Ascending aorta (tissue), 2 donors: ENCODE measurements at places on chromosomes 1 and 21. TPM values are rescaled to one million over a fixed set of nuclear protein-coding genes. Genes with fewer than 3 reads are reported as not detected.

The SPSB1 gene
- total RNA-seq, result 64.9 TPM

The TMPRSS15 gene
- total RNA-seq, result not detected

The C1orf74 gene
- 0.11 TPM for total RNA-seq

The TRIM46 gene
- not detected for total RNA-seq

The RXRG gene
- total RNA-seq, result not detected

The GJA4 gene
- total RNA-seq, result 190 TPM

The CCDC190 gene
- 1.9 TPM for total RNA-seq

The TNFRSF14 gene
- total RNA-seq, result 141 TPM

The MTARC2 gene
- 23.7 TPM for total RNA-seq

The PRRX1 gene
- 123 TPM for total RNA-seq

The SYT2 gene
- not detected for total RNA-seq

The TMEM52 gene
- not detected for total RNA-seq

DNA sequence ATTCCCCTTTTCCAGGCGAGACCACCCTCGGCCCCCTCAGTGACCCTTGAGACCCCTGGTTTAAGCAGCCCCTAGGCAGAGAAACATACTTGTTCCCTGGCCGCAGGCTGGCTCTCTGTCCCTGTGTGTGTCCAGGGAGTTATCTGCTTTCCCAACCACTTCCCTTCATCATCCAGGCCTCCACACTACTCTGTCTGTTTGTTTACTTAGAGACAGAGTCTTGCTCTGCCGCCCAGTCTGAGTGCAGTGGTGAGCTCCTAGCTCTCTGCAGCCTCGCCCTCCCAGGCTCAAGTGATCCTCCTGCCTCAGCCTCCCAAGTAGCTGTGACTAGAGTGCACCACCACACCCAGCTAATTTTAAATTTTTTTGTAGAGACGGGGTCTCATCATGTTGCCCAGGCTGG is 5.8 kb upstream of the VWA1 start:
- DNase-seq, result no peak
- H3K36me3 ChIP-seq, result no peaks in the 10 kb centered on the region
- no peaks in the 10 kb centered on the region for H3K27me3 ChIP-seq
- peaks cover 19% of the 10 kb centered on the region for H3K4me1 ChIP-seq
- no peak overlapping the region for H3K4me3 ChIP-seq

- no peaks in the 10 kb centered on the region for H3K36me3 ChIP-seq
- H3K4me1 ChIP-seq, result no peaks in the 10 kb centered on the region
- no peak overlapping the region for H3K27ac ChIP-seq
- no peak for DNase-seq
These were observed 16.6 kb upstream of the ELOA start for GRCh38 chr1:23726686-23727085.

- no peak for DNase-seq
- H3K4me1 ChIP-seq, result peaks cover 40% of the 10 kb centered on the region
- H3K27ac ChIP-seq, result peak overlapping the region; percentile 68
These were observed 17.1 kb downstream of the BCAN start for GRCh38 chr1:156658945-156659574.

- no peaks in the 10 kb centered on the region for H3K4me1 ChIP-seq
- H3K36me3 ChIP-seq, result no peaks in the 10 kb centered on the region
- no peak overlapping the region for H3K27ac ChIP-seq
- H3K4me3 ChIP-seq, result no peak overlapping the region
These were observed 22.1 kb downstream of the SOX13 start for GRCh38 chr1:204094856-204095634.

DNA sequence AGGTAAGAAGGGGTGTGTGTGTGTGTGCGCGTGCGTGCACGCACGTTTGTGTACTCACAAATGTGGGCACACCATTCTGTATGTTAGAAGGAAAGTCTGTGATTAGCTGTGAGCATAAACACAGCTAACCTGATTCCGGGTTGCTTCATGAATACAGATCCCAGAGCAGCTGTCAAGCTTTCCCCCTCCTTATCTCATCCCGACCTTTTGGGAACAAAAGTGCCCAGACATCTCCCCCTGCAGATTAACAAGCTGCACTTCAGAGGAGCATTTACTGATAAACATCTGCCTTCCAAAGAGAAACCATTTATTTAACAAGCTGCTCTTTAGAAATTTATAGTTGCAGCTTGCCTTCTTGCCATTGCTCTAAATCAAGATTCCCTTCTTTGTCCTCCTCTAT is 97.0 kb downstream of the MT1HL1 start:
- no peaks in the 10 kb centered on the region for H3K4me1 ChIP-seq
- no peak overlapping the region for H3K27ac ChIP-seq
- H3K4me3 ChIP-seq, result no peak overlapping the region
- H3K36me3 ChIP-seq, result no peaks in the 10 kb centered on the region
- no peak for DNase-seq

GRCh38 chr1:91784616-91785015 is 101.3 kb downstream of the TGFBR3 start:
- H3K27me3 ChIP-seq, result no peaks in the 10 kb centered on the region
- no peaks in the 10 kb centered on the region for H3K36me3 ChIP-seq
- H3K4me1 ChIP-seq, result peaks cover 34% of the 10 kb centered on the region
- H3K27ac ChIP-seq, result peak overlapping the region; percentile 77
- peak; percentile 35 for DNase-seq

- no peaks in the 10 kb centered on the region for H3K36me3 ChIP-seq
- H3K27ac ChIP-seq, result no peak overlapping the region
- no peak for DNase-seq
- no peaks in the 10 kb centered on the region for H3K4me1 ChIP-seq
- H3K27me3 ChIP-seq, result peaks cover 4% of the 10 kb centered on the region
These were observed 1.0 kb downstream of the OR10K2 start for GRCh38 chr1:158425027-158425426.

- no peaks in the 10 kb centered on the region for H3K36me3 ChIP-seq
- no peak overlapping the region for H3K4me3 ChIP-seq
- no peaks in the 10 kb centered on the region for H3K27me3 ChIP-seq
- H3K4me1 ChIP-seq, result peaks cover 4% of the 10 kb centered on the region
- no peak for DNase-seq
These were observed 5.5 kb downstream of the PTPN7 start for GRCh38 chr1:202154766-202155477.

GRCh38 chr1:203401199-203401877 is 50.4 kb upstream of the FMOD start:
- H3K4me3 ChIP-seq, result no peak overlapping the region
- no peaks in the 10 kb centered on the region for H3K27me3 ChIP-seq
- peaks cover 24% of the 10 kb centered on the region for H3K4me1 ChIP-seq
- no peaks in the 10 kb centered on the region for H3K36me3 ChIP-seq
- H3K27ac ChIP-seq, result peak overlapping the region; percentile 97

DNA sequence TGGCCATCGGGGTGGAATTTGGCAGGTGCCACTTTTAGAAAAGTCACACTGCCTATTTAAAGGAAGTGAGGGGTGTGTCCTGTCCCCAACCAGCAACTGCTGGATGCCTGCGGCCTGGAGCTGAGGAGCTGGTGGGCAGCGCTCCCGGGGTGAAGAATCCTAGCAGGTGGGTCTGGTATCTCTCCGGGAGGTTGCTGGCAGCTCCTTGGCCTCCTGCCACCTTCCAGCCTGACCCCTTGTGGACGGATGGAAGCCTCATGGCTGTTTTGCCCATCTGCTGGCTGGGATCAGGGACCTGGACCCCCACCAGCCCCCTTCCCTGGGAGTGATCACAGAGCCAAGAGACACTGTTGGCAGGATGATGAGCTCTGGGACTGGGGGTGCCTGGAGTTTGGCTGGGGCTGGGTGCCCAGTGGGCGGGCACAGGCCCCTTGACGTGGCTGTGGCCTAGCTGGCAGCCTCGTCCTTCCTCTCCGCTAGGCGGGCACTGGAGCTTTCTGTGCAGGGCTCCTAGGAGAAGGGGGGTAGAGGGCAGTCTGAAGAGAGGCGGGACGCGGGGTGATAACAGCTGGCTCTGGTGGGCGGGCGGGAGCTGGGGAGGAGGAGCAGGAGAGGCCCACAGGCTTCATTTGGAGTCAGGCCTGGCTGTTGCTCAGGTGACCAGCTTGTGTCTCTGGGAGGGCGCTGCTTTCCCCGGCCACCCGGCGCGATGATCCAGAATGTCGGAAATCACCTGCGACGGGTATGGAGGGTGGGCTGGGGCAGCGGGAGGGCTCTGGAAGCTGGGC is at the start of gene ACOT11:
Gene ACOT11 (plus strand): TSS at position 628 of the 788 bp plus-strand sequence. CDS start 82 bp downstream, at position 710.
- H3K27ac ChIP-seq, result peak within 1 kb of the TSS; percentile 92
- H3K4me3 ChIP-seq, result peak within 1 kb of the TSS; percentile 44
- no peaks in the 10 kb centered on the region for H3K36me3 ChIP-seq
- peak; percentile 69 for DNase-seq
- peaks cover 20% of the 10 kb centered on the region for H3K4me1 ChIP-seq
- H3K27me3 ChIP-seq, result no peaks in the 10 kb centered on the region

DNA sequence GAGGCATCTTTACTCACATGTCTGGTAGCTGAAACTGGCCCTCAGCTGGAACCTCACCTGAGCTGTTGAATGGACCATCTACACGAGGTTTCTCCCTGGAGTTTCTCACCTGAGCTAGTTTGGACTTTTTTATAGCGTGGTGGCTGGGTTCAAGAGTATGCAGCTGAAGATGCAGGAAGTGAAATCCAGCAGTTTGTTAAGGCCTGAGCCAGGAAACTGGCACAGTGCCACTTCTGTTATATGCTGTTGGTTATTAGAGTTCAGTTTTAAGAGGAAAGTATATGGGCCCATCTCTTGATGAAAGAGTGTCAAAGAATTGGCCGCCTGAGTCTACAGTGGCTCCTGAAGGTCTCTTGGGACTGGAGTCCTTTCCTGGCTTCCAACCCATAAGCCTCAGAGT is 35.6 kb downstream of the STUM start:
- no peaks in the 10 kb centered on the region for H3K4me1 ChIP-seq
- no peaks in the 10 kb centered on the region for H3K27me3 ChIP-seq
- H3K36me3 ChIP-seq, result no peaks in the 10 kb centered on the region
- no peak for DNase-seq
- no peak overlapping the region for H3K4me3 ChIP-seq
- H3K27ac ChIP-seq, result no peak overlapping the region

- H3K27me3 ChIP-seq, result no peaks in the 10 kb centered on the region
- H3K27ac ChIP-seq, result no peak overlapping the region
- H3K4me1 ChIP-seq, result no peaks in the 10 kb centered on the region
- no peak overlapping the region for H3K4me3 ChIP-seq
- H3K36me3 ChIP-seq, result peaks cover 7% of the 10 kb centered on the region
These were observed 19.3 kb downstream of the F3 start for GRCh38 chr1:94522304-94522703.

GRCh38 chr1:41876576-41877445 is 41.9 kb downstream of the HIVEP3 start:
- peak overlapping the region; percentile 32 for H3K27ac ChIP-seq
- DNase-seq, result no peak
- H3K36me3 ChIP-seq, result no peaks in the 10 kb centered on the region
- peaks cover 5% of the 10 kb centered on the region for H3K4me1 ChIP-seq
- no peak overlapping the region for H3K4me3 ChIP-seq
- no peaks in the 10 kb centered on the region for H3K27me3 ChIP-seq

DNA sequence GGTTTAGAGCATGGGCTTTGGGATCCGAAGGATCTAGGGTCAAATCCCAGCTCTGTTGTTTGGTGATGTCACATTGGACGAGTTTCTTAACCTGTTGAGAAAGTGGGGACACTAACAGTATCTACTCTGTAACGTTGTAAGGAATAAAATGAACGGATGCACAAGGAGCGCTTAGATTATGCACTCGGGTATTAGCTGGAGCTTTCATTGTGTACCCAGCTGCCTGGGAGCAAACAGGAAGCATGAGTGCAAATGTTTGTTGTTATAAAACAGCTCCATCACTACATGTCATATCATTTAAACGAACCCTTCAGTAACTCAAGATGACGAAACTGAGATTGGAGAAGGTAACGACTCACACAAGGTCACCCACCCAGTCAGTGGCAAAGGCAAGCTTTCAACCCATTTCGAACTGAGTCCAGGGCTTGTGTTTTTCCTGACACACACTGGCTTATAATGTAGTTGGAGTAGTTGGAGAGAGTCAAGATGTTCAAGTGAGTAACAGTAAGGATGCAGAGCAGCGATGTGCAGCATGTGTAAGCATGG is 16.2 kb upstream of the SLC6A17 start:
- no peak for DNase-seq
- H3K27ac ChIP-seq, result no peak overlapping the region
- H3K4me3 ChIP-seq, result no peak overlapping the region
- H3K4me1 ChIP-seq, result no peaks in the 10 kb centered on the region
- no peaks in the 10 kb centered on the region for H3K27me3 ChIP-seq

- H3K36me3 ChIP-seq, result no peaks in the 10 kb centered on the region
- DNase-seq, result no peak
- no peaks in the 10 kb centered on the region for H3K27me3 ChIP-seq
- no peak overlapping the region for H3K4me3 ChIP-seq
- no peaks in the 10 kb centered on the region for H3K4me1 ChIP-seq
These were observed 35.7 kb upstream of the THEM4 start for GRCh38 chr1:151944857-151945575.

DNA sequence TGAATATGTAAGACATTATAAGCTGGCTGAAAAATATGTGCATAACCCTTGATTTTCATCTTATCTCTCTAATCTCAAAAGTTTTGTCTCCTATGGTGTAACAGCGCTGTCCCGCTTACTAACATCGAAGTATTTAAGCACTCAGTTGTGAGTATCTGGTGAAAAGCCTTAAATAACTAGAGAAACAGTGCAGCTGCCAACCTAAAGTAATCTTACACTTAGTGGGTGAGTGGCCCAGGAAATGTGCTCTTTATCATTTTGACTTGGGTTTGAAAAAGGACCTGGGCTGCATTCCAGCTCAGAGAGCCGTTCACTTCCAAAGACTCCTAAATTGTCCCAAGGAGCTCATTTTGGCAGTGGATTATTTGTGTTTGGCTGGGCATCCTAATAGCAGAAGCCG is 225.9 kb downstream of the SPATA17 start:
- no peak for DNase-seq
- no peaks in the 10 kb centered on the region for H3K27me3 ChIP-seq
- H3K27ac ChIP-seq, result no peak overlapping the region
- H3K36me3 ChIP-seq, result no peaks in the 10 kb centered on the region
- H3K4me3 ChIP-seq, result no peak overlapping the region

GRCh38 chr21:38459490-38459889 is 38.8 kb downstream of the ERG start:
- no peak for DNase-seq
- peak overlapping the region; percentile 77 for H3K27ac ChIP-seq
- H3K27me3 ChIP-seq, result no peaks in the 10 kb centered on the region
- no peaks in the 10 kb centered on the region for H3K36me3 ChIP-seq
- H3K4me3 ChIP-seq, result no peak overlapping the region

GRCh38 chr1:20211511-20211931 is 25.2 kb upstream of the PLA2G2C start:
- no peak overlapping the region for H3K4me3 ChIP-seq
- DNase-seq, result no peak
- no peaks in the 10 kb centered on the region for H3K4me1 ChIP-seq

- H3K36me3 ChIP-seq, result no peaks in the 10 kb centered on the region
- no peak overlapping the region for H3K4me3 ChIP-seq
- no peaks in the 10 kb centered on the region for H3K27me3 ChIP-seq
- no peaks in the 10 kb centered on the region for H3K4me1 ChIP-seq
These were observed 20.5 kb downstream of the ARMH1 start for GRCh38 chr1:44694863-44695478.

- H3K4me3 ChIP-seq, result no peak overlapping the region
- H3K27ac ChIP-seq, result no peak overlapping the region
- H3K36me3 ChIP-seq, result peaks cover 8% of the 10 kb centered on the region
These were observed 42.5 kb downstream of the TMCC2 start for GRCh38 chr1:205270271-205270670.

- DNase-seq, result no peak
- H3K36me3 ChIP-seq, result peaks cover 30% of the 10 kb centered on the region
- H3K4me1 ChIP-seq, result no peaks in the 10 kb centered on the region
These were observed 12.5 kb downstream of the MECR start for GRCh38 chr1:29218223-29218622.
